ENCODE measurements at places on chromosomes 11 and 22. TPM values are rescaled to one million over a fixed set of nuclear protein-coding genes. Genes with fewer than 3 reads are reported as not detected.

GRCh38 chr11:47051217-47051616, 114.7 kb downstream of the CSTPP1 start:
- H3K4me1 ChIP-seq = no peaks in the 10 kb centered on the region
- DNase-seq = no peak
- no peak overlapping the region for H3K4me3 ChIP-seq
- no peak overlapping the region for H3K27ac ChIP-seq
- no peaks in the 10 kb centered on the region for H3K36me3 ChIP-seq

- H3K4me3 ChIP-seq = no peak overlapping the region
- no peak for DNase-seq
- H3K36me3 ChIP-seq = no peaks in the 10 kb centered on the region
Measured at GRCh38 chr11:77172666-77172982, 44.6 kb downstream of the MYO7A start.

- H3K27ac ChIP-seq = no peak overlapping the region
- H3K4me3 ChIP-seq = no peak overlapping the region
- DNase-seq = no peak
- H3K36me3 ChIP-seq = no peaks in the 10 kb centered on the region
- H3K4me1 ChIP-seq = peaks cover 2% of the 10 kb centered on the region
Measured at GRCh38 chr11:96259134-96259830, 83.7 kb downstream of the MAML2 start.

DNA sequence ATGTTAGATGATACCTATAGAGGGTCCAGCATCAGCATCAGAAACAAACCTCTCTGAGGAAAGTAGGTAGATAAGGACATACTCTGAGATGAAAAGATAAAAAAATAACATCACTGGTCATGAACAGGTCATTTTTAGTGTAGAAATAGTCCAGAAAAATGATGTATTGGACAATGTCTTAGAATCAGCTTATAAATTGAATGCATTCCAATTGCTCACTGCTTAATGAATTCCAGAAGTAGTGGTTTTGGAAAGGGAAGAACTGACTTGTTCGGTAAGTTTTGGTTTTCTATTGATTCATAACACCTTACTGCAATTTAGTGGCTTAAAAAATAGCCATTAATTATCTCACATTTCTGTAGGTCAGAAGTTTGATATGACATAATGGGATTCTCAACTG, 929.5 kb upstream of the CCDC90B start:
- no peaks in the 10 kb centered on the region for H3K27me3 ChIP-seq
- H3K4me3 ChIP-seq = no peak overlapping the region

GRCh38 chr11:10844356-10844755, 13.5 kb downstream of the ZBED5 start:
- H3K4me1 ChIP-seq = no peaks in the 10 kb centered on the region
- DNase-seq = no peak

The GPHA2 gene
- total RNA-seq = 0.97 TPM

The TRIM6 gene
- 20.6 TPM for total RNA-seq

DNA sequence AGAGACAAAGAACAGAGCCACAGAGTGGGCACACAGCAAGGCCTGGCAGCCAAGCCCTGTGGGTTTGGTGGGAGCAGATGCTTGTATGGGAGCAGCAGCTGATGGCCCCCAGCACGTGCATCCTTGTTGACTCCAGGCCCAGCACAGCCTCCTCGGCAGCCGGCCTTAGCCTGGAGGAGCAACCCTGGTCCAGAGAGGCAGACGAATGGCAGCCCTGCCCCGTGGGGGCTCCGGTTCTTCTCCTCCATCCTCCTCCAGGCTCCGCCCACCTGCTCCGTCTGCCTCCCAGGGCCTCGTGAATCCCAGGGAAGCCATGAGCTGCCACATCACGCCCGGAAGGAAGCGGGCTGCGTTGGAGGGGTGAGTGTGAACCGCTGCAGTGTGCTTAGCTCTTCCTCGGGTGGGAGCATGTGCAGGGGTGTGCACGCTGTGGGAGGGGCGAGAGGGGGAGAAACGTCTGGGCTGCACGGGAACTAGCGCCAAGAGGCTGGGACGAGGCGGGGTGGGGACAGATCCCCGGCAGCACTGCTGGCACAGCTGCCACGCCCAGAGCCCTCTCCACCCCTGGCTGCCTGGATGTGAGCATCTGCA, 36.3 kb upstream of the JAM3 start:
- no peak for DNase-seq
- H3K4me3 ChIP-seq = no peak overlapping the region
- H3K4me1 ChIP-seq = no peaks in the 10 kb centered on the region

DNA sequence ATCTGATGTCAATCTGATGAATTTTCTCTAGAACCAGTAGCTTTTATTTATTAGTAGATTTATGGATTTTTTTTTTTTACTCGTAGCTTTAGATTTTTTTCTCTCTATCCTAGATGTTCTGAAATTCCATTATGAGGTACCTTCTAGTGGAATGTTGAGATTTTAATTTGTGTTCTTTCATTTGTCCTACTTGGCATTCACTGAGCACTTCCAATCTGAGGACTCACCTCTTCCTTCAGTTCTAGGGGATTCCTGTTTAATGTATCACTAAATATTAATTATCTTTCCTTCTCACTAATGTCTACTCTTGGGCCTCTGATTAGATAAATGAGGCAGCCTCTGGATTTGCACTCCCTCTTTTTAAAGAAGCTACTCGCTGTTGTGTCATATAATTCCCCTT, 40.2 kb upstream of the WNT7B start:
- H3K4me1 ChIP-seq = peaks cover 3% of the 10 kb centered on the region
- H3K27me3 ChIP-seq = no peaks in the 10 kb centered on the region
- no peak overlapping the region for H3K4me3 ChIP-seq
- no peak overlapping the region for H3K27ac ChIP-seq
- H3K36me3 ChIP-seq = no peaks in the 10 kb centered on the region

- H3K4me3 ChIP-seq = no peak overlapping the region
- H3K27ac ChIP-seq = no peak overlapping the region
- H3K36me3 ChIP-seq = no peaks in the 10 kb centered on the region
- no peaks in the 10 kb centered on the region for H3K27me3 ChIP-seq
Measured at GRCh38 chr11:96062134-96062533, 138.2 kb upstream of the MTMR2 start.

The SMIM35 gene
- not detected for total RNA-seq

The OR4C12 gene
- not detected for total RNA-seq

- H3K4me1 ChIP-seq = 0 out of 2 replicates have a peak, but pooled peaks cover 2% of the 10 kb centered on the region
- no peaks in the 10 kb centered on the region for H3K36me3 ChIP-seq
- H3K27me3 ChIP-seq = no peaks in the 10 kb centered on the region
- H3K4me3 ChIP-seq = no peak overlapping the region
- DNase-seq = no peak
Measured at GRCh38 chr11:16814410-16815046, 76.1 kb downstream of the C11orf58 start.

The RAPSN gene
- 0.34 TPM for total RNA-seq

DNA sequence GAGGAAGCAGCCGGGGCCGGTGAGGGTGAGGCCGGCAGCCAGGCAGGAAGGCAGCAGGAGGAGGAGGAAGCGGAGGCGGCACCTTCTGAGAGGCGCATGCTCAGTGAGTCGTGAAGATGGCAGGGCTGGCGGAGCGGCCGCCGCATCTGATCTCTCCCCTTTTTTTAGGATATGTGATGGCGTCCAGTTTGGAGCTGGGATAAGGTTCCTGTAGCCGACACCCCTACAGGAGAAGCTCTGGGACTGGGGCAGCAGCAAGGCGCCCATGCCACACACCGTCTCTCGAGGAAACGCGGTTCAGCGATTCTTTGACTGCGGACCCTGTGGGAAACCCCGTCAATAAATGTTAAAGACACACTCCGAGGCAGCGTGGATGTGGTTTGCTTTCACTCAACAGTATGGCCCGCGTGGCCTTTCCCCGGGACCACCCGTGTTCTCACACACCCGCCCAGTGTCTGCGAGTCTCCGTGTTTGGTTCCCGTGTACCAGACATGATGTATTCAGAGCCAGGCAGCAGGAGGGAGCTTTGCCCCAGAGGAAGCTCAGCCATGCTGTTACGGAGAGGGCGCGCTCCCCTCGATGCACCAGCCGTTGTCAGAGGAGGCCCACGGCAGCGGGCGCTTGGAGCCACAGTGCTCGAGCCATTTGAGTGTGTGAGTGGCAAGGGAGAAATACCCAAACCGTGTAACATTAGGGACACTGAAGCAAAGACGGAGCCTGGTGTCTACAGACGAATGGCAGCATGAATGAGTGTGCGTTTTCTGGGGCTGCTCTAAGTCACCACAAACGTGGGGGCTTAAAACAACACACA, 27.7 kb upstream of the PARVB start:
- DNase-seq = no peak
- H3K4me1 ChIP-seq = peaks cover 2% of the 10 kb centered on the region
- H3K4me3 ChIP-seq = no peak overlapping the region
- H3K36me3 ChIP-seq = peaks cover 9% of the 10 kb centered on the region
- H3K27me3 ChIP-seq = no peaks in the 10 kb centered on the region

GRCh38 chr11:12159351-12160099, 49.1 kb downstream of the MICAL2 start:
- DNase-seq = no peak
- H3K27ac ChIP-seq = no peak overlapping the region
- H3K4me3 ChIP-seq = no peak overlapping the region
- no peaks in the 10 kb centered on the region for H3K4me1 ChIP-seq
- no peaks in the 10 kb centered on the region for H3K36me3 ChIP-seq

The LINC01488 gene
- total RNA-seq = not detected

DNA sequence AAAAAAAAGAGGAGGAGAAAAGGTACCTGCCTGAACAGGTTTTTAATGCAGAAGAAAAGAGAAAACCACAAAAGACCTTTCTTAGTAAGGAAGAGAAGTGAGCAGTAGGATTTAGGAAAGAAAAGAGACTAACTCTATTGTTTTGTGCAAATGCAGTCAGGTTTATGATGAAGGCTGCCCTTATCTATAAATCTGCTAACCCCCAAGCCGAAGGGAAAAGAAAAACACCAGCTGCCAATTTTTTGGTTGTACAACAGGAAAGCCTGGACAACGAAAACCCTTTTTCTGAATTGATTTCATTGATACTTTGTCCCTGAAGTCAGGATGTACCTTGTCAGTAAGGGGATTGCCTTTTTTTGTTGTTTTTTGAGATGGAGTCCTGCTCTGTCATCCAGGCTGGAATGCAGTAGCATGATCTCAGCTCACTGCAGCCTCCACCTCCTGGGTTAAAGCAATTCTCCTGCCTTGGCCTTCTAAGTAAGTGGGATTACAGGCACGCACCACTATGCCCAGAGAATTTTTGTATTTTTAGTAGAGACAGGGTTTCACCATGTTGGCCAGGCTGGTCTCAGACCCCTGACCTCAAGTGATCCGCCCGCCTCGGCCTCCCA, 21.2 kb downstream of the POLD4 start:
- H3K36me3 ChIP-seq = no peaks in the 10 kb centered on the region
- H3K4me1 ChIP-seq = no peaks in the 10 kb centered on the region
- no peak overlapping the region for H3K4me3 ChIP-seq
- H3K27me3 ChIP-seq = no peaks in the 10 kb centered on the region
- H3K27ac ChIP-seq = no peak overlapping the region

DNA sequence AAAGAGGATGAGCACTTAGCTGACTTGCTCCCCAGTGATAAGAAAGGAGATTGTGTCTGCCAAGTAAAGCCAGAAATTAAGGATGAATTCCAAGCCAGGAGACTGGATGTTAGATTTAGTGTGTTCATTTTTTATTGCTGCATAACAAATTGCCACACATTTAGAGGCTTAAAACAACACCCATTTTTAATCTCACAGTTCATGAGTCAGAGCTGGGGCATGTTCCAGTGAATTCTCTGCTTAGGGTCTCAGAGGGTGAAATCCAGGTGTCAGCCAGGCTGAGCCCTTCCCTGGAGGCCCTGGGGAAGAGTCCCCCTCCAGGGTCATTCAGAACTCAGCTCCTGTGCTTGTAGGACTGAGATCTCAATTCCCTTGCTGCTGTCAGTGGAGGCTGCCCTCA, 352.8 kb downstream of the BUD13 start:
- no peak overlapping the region for H3K27ac ChIP-seq
- DNase-seq = no peak
- no peak overlapping the region for H3K4me3 ChIP-seq
- H3K27me3 ChIP-seq = no peaks in the 10 kb centered on the region

DNA sequence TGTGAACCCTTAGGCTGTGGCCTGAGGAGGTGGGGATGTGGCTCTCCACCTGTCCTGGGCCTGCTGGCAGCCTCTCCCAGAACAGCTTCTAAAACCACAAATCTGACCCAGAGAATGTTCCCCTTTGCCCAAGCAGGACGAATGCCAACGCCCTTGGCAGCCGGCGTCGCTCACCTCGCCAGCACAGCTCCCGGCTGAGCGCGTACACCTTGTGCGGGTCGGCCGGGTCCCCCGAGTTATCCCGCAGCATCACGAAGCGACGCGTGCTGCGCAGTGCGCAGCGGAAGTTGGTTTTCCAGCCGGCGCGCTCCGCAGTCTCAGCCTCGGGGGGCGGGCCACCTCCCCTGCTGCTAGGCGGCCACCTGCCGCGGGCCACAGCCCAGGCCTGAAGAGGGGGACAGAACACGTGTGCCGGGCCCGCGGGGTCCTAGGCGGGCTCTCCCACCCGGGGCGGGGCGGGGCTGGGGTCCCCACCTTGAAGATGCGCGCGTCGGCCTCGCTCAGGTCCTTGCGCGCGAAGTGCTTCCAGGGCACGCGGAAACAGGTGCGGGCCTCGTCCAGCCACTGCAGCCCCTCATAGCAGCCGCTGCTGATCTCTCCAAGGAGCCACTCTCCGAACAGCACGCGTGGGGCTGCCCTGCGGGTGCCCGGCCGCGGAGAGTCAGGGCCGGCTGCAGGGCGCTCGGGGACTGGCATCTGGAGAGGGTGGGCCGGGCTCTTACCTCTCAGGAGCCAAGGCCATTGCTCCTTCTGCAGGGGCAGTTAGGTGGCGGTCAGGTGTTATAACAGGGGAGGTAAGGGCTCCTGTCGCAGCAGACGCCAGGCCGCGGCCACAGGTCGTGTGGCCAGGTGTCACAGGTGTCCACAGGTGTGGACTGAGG, 887 bp downstream of the IRF7 start:
- peak overlapping the region; percentile 82 for H3K27ac ChIP-seq
- DNase-seq = peak; percentile 66
- peak overlapping the region; percentile 49 for H3K4me3 ChIP-seq
- H3K4me1 ChIP-seq = no peaks in the 10 kb centered on the region
- peaks cover 15% of the 10 kb centered on the region for H3K36me3 ChIP-seq
- H3K27me3 ChIP-seq = no peaks in the 10 kb centered on the region

- H3K27ac ChIP-seq = no peak overlapping the region
Measured at GRCh38 chr22:21659864-21660525, 5.8 kb upstream of the PPIL2 start.

The LUZP2 gene
- total RNA-seq = 1.5 TPM

GRCh38 chr22:31102441-31103081, 4.8 kb downstream of the SELENOM start:
- DNase-seq = no peak
- H3K4me3 ChIP-seq = no peak overlapping the region
- peaks cover 10% of the 10 kb centered on the region for H3K27me3 ChIP-seq
- H3K36me3 ChIP-seq = no peaks in the 10 kb centered on the region

- H3K4me3 ChIP-seq = peak within 1 kb of the TSS; percentile 97
- peaks cover 24% of the 10 kb centered on the region for H3K4me1 ChIP-seq
- peak; percentile 90 for DNase-seq
- no peaks in the 10 kb centered on the region for H3K36me3 ChIP-seq
Measured at GRCh38 chr11:121451986-121452608, at the start of gene SORL1. Gene SORL1 (plus strand): TSS chr11:121452314. CDS start chr11:121452332, 18 bp downstream.

The RDX gene
- 100 TPM for total RNA-seq

- H3K36me3 ChIP-seq = no peaks in the 10 kb centered on the region
- no peak overlapping the region for H3K27ac ChIP-seq
- H3K4me1 ChIP-seq = peaks cover 4% of the 10 kb centered on the region
Measured at GRCh38 chr22:38468443-38469305, 778 bp downstream of the KDELR3 start.

The RASSF7 gene
- 22.3 TPM for total RNA-seq

- H3K4me1 ChIP-seq = no peaks in the 10 kb centered on the region
Measured at GRCh38 chr11:27097551-27097950, 56.9 kb downstream of the BBOX1 start.

The RTN4R gene
- 21.8 TPM for total RNA-seq

Data from H1 (cell line).